ENCODE measurements at places on chromosomes 6 and 20. TPM values are rescaled to one million over a fixed set of nuclear protein-coding genes. Genes with fewer than 3 reads are reported as not detected.

AAR2 gene
- total RNA-seq, result 18.7 TPM

CGA gene
- not detected for total RNA-seq

LHFPL5 gene
- total RNA-seq, result 0.98 TPM

ERVFRD-1 gene
- total RNA-seq, result not detected

C6orf163 gene
- total RNA-seq, result 6.4 TPM

Data from temporal lobe (tissue), 4 donors.